Caudate nucleus (tissue), 63 donors: ENCODE measurements at places on chromosomes 3 and 15.

DNA sequence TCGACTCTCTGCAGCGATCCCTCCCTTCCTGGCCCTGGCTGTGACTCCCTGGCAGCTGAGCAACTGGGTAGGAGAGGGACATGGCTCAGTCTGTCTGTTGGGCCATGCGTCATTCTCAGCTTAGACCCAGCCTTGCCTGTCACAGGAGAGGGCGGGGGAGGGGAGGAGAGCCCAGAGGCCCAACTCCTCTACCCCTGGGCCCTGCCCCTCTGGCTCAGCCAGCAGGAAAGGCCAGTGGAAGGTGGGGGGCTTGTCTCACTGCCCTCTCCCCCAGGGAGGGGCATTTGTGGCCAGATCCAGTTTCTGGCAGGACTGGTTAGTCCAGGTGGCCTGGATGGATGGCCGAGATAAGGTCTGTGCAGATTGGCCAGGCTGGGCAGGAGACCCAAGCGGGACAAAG is 31.6 kb downstream of the DNAJB8 start:
- no peak for DNase-seq

GRCh38 chr3:2659896-2660295 is 450.3 kb downstream of the IL5RA start:
- no peak for DNase-seq

DNA sequence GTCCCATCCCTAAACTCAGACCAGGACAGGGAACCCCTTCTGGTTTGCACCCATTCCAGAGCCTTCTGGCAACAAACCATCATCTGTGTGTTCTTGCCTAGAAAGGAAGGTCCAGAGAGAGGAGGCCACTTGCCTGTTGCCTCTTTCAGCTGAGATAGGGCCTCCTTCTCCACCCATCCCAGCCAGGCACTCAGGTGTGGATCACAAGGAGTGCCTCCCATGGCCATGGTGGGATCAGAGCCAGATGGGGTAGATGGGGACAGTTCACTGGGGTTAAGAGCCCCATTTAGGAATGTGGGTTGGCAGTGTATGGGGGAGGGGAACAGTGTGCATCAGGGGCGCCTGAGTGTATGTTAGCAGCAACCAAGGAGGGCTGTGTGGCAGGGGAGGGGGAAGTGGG is 8.9 kb upstream of the CTDSPL start:
- no peak for DNase-seq

- no peak for DNase-seq
These were observed 14.1 kb downstream of the LYSMD4 start for GRCh38 chr15:99719096-99719541.

DNA sequence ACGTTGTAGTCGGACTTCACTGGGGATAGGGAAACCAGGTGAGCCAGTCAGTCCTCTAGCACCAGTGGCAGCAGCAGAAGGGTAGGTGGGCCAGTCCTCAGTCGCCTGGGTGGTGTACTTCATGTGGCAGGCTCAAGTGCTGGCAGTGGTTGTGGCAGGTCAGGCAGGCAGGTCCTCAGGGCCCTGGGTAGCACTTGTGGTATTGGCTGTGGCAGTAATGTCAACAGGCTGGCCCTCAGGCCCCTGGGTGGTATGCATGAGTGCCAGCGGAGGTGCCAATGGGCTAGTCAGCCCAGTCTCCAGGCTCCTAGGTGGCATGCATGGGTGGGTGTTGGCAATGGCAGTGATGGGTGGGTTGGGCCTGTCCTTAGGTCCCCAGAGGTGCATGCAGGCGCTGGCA is 40.6 kb downstream of the FAIM start:
- no peak for DNase-seq

DNA sequence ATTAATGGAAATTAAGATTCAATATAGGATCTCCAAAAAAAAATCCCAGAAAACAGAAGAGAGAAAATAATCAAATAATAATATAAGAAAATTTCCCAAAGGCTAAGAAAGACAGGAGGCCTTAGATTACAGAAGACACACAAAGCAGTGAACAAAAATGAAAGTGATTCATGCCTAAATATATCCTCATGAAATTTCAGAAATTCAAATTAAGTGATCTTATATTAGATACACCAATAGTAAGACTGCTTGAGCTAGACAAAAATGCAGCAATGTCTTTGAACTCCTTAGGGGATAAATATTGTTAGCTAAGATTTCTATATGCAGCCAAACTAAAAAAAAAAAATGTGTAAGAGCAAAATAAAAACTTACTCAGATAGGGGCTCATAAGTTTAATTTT is 44.6 kb upstream of the ARPP21 start:
- no peak for DNase-seq

- no peak for DNase-seq
These were observed 241.1 kb downstream of the ZNF385D start for GRCh38 chr3:21509731-21510470.

GRCh38 chr3:171876680-171877147 is 33.6 kb downstream of the TMEM212 start:
- DNase-seq, result no peak

GRCh38 chr15:89912145-89912673 is 543 bp downstream of the ARPIN start:
- DNase-seq, result no peak

DNA sequence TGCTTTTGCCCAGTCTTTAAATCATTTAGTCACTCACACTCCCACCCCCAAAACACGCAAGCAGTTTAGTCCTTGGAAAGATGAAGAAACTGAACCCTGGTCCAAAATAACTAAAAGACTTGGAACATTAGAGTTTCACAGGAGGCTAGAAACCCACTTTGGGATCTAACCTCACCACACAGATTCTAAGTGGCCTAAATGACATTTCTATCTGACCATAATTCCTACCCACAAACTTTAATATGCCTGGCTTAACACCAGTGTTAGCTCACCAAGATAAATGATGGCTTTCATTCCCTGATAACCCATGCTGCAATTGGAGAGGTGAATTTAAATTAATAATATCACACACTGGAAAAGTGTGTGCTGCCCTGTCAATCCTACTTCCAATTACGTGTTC is 295.3 kb upstream of the UBE2E2 start:
- DNase-seq, result no peak

- no peak for DNase-seq
These were observed 959 bp downstream of the TPM1 start for GRCh38 chr15:63043335-63044076.

DNA sequence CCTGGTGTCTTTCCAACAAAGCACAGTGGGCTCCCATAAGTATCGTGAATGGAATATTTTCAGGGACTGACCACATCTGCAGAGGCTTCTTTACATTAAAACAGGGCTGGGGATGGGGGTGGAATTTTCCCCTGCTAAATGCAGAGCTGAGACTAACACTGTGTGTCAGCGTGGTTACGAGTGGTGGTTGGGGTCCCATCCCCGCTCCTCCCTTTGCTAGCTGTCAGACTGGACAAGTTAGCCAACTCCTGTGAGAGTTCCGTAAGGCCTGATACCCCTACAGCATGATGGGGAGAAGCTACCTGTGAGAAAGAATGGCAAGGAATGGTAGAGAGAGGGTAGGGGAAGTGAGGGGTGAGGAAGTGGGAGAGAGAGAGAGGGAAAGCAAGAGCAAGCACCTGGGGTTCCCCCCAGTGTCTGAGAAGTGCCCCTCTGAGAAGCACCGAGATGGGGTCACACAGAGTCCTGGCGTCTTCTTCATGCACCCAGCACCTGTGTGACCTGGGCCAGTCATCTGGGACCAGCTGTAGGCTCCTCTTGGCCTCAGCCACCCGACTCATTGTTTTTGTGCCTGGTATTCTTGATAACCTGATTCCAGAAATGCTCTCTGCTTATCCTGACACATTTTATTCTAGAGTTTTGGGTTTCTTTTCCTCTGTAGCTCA is 395.8 kb downstream of the CACNA2D3 start:
- DNase-seq, result no peak

DNA sequence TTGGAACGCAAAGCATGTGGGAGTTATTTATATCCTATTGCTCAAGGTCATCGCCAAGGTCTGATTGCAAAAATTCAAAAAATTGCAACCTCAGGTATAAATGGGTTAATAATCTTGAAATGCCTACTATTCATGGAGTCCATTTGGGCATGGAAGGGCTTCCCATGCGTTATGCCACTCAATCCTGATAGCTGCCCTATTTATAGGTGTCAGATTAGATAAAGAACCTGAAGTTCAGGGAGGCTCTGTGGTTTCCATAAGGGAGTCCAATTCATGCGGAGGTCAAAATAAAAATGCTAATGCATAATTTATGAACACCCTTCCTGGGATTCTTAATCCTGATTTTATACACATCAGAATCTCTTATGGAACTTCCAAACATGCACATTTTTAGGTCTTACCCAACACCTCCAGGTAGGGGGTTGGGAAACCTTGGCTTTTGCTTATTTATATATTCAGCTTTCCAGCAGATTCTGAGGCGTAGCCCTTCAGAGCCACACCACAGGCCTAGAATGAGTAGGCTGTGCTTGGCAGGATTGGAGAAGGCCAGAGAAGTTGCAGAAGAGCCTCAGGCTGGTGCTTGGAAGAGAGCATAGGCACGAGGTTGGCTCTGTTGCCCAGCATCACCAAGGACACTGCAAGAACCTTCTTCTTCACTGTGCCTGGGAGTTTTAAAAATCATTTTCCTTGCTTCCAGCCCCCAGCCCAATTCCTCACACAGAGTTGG is 324.4 kb upstream of the CFAP20DC start:
- DNase-seq, result no peak

DNA sequence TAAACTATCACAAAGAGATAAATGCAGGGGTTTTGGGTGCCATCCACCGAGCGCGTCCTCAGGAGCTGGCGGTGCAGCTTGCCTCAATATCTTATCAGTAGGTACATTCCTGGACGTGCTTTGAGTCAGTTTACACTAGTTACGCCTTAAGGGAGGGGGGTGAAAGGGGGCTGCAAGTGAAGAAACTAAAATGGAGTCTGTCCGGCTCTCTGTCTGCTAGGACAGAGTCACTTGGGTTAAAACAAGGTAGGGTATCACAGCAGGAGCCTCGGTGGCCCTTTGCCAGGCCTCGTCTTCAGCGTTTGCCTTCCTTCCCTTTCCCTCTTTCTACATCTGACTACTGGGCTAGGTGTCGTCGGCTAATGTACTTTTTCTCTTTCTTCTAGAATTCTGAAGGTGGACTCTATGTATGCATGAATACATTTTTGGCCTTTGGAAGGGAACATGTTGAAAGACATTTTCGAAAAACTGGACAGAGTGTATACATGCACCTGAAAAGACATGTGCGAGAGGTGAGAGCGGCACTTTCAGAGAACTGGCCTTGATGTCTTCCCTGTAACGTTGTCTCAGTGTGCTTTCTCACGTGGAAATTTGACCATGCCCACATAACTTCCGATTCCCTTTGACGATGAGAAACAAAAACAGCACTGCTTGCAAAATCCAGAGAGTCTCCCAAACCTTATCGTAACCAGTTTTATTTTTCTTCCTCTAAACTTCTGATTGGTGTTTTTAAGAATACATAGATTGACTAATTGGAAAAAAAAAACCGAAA is 28.8 kb downstream of the USP13 start:
- no peak for DNase-seq
